ENCODE measurements at places on chromosomes 5 and 9.

DNA sequence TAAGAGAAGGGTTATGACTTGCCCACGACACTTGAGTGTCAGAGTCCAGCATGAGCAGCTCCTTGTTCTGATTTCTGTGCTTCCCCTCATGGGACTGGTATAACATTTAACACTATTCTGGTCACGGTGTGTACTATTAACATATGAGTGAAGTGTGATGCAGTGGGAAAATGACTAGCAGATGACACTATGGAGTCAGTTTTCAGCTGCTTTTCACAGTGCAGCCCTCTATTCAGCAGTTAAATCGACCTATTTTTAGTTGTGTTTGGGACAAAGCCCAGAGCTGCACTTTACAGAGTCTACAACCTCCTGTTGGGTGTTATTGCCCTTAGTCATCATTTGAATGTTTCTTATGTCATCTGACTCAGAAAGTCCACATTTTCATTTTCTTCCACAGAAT lies 59.1 kb downstream of the CHSY3 start:
- DNase-seq: no peak

GRCh38 chr5:174529925-174530681 lies 194.3 kb upstream of the MSX2 start:
- no peak for DNase-seq

DNA sequence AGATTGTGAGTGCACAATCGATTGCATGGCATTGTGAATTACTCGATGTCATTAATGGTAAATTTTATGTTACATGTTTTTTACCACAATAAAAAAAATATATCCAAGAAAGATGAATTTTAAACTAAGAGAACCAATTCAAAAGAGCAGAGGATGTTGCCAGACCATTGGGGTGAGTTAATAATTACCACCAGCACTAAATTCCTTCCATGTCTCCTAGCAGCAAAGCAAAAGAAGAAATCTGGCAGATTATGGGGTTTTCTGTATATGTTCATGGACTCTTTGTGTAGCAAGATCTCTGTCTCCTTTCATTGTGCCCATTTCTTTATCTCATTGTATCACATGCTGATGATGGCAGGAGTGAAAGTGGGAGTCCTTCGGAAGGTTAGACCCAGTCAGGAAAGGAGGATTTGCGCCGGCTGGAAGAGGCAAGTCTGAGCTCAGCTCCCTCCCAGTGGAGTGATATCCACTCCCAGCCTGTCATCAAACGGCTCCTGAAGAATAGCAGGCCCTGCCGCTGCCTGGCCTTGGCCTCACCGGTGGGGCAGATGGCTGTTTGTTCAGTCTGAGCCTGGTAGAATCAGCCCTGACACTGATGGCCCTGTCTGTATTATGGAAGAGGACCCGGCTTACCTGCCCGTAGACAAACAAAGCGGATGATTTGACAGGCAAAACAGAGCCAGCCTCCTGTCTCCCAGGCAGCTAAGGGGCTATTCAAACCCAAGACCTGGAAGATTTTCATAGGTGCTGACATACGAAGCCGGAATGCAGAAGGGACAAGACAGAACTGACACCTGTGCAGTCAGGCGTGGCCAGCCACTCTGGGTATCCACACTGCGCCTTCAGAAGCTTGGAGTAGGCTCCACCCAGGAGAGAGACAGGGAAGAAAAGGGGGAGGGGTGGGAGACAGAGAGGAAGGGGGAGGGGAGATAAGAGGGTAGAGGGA lies 21.9 kb upstream of the FOXE1 start:
- DNase-seq: no peak

DNA sequence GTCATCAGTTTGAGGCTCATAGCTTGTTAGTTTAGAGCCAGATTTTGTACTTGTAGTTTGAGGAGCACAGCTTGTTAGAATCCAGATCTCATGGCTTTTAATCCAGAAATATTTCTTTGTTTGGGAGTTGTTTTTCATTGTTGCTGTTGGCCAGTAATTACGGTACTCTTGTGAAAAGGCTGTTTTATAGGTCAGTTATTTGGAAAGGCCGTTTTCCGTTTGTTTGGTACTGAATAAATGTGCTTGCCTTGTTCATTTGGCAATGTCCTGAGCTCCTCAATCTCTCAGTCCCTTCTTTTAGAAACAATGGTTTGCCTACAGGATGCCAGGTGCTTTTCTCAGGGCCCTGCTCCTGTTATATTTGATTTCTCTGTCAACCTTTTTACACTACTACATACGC lies 4.5 kb upstream of the MOB3B start:
- no peak for DNase-seq

All from stimulated activated CD4-positive, alpha-beta T cell treated with anti-CD3 and anti-CD28 coated beads, Interleukin-1b, Interleukin-23, amount 100 ng/mL, for 1 hour (primary cell).